C1 segment of cervical spinal cord (tissue), 14 donors: ENCODE measurements at places on chromosomes 2 and 18.

DNA sequence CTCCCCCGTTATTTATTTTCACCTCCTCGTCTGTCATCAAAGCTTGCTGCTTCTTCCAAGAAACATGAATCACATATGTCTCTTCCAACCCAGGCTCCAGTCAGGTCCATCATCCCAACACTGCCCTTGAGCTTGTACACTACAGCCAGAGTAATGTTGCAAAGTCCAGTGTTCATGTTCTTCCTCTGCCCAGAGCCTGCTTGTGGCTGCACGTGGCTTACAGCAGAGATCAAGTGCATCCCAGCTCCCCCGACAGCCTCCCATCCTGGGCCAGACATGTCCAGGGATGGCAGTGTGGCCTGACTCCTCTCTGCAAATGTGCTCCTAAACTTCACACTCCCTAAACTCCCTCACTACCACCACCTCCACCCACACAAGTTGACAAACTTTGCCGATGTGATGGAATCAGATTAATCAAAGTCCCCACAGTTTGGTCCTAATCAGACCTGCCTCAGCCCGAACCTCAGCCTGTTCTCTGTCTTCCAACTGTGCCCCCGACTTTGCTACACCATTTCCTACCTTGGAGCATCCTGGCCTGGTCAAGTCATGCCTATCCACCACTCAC, 54.2 kb upstream of the MAPRE3 start:
- no peak for DNase-seq

- no peak for DNase-seq
Measured at GRCh38 chr2:238238766-238239542, 884 bp downstream of the HES6 start.

- DNase-seq: no peak
Measured at GRCh38 chr2:46375566-46376125, 78.4 kb downstream of the EPAS1 start.

GRCh38 chr2:156023229-156023869, 309.2 kb downstream of the NR4A2 start:
- DNase-seq: no peak

- DNase-seq: no peak
Measured at GRCh38 chr2:233165895-233166661, 85.4 kb upstream of the ATG16L1 start.

GRCh38 chr2:171923206-171923605, 945 bp downstream of the HAT1 start:
- no peak for DNase-seq
